Right atrium auricular region (tissue), 2 donors: ENCODE measurements at places on chromosomes 2 and 18.

GRCh38 chr18:76806301-76806700 lies 16.1 kb upstream of the ZNF236 start:
- H3K4me1 ChIP-seq = peaks cover 13% of the 10 kb centered on the region
- H3K4me3 ChIP-seq = no peak overlapping the region
- H3K36me3 ChIP-seq = no peaks in the 10 kb centered on the region
- no peaks in the 10 kb centered on the region for H3K27me3 ChIP-seq

DNA sequence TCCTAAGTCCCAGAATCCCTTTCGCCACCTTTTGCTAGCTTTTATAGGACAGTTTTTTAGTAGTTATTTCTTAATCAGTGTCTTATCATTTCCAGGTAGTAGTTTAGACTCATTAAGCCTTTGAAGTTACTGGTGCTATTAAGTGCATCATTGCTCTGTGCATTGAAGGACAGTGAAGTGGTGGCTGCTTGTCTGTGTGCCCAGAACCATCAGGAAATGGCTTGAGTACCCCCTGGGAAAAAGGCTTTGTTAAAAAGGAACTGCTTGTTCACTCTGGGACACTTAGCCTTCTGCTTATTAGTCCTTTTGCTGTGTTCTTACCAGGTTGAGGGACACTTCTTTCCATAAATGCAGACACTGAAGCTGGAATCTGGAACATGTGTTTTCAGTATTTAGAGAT lies 30.0 kb downstream of the DTNA start:
- H3K36me3 ChIP-seq = no peaks in the 10 kb centered on the region
- H3K27me3 ChIP-seq = no peaks in the 10 kb centered on the region
- peaks cover 36% of the 10 kb centered on the region for H3K4me1 ChIP-seq
- no peak overlapping the region for H3K4me3 ChIP-seq
- no peak for DNase-seq
- no peak overlapping the region for H3K27ac ChIP-seq

- no peak for DNase-seq
- H3K4me1 ChIP-seq = no peaks in the 10 kb centered on the region
- no peak overlapping the region for H3K4me3 ChIP-seq
- no peaks in the 10 kb centered on the region for H3K27me3 ChIP-seq
Measured at GRCh38 chr2:118969734-118970395, 27.9 kb downstream of the MARCO start.

DNA sequence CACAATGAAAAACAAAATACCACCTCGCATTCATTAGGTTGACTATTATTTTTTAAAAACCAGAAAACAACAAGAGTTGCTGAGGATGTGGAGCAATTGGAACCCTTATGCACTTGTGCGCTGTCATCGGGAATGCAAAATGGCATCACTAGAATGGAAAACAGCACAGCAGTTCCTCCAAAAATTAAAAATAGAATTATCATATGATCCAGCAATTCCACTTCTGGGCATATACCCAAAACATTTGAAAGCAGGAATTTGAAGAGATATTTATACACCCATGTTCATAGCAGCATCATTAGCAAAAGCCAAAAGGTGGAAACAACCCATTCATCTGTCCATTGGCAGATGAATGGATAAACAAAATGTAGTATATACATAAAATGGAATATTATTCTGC lies 11.9 kb upstream of the NMUR1 start:
- H3K4me3 ChIP-seq = no peak overlapping the region
- DNase-seq = no peak
- peak overlapping the region; percentile 78 for H3K27ac ChIP-seq
- H3K27me3 ChIP-seq = no peaks in the 10 kb centered on the region
